Stimulated activated CD8-positive, alpha-beta memory T cell treated with anti-CD3 and anti-CD28 coated beads, Interleukin-12 subunit alpha, Interleukin-12 subunit beta, amount 100 ng/mL, for 4 hours (primary cell): ENCODE measurements at places on chromosomes 2 and 18.

GRCh38 chr2:226775032-226775509 lies 24.5 kb downstream of the IRS1 start:
- no peak for DNase-seq

GRCh38 chr2:84214455-84214854 lies 244.6 kb downstream of the SUCLG1 start:
- DNase-seq: no peak

DNA sequence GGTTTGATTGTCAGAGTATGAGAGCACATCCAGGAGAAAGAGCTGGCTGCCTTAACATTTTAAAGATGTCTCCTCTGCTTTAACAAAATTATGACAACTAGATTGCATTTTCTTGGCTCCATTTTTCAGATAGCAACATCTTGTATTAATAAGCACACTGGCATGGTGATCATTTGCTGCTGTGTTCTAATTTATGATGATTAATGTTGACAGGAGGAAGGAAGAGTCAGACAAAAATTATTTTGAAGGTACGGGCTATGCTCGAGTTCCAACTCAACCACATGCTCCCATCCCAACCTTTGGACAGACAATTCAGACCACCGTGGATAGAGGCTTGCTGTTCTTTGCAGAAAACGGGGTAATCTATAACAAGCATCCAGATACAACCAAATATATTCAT lies 98.2 kb upstream of the TTC39C start:
- no peak for DNase-seq

GRCh38 chr2:60621688-60622429 lies 68.4 kb upstream of the BCL11A start:
- DNase-seq: no peak

GRCh38 chr2:232325324-232326273 lies 53.0 kb upstream of the ALPP start:
- DNase-seq: no peak

- DNase-seq: no peak
Observed at GRCh38 chr2:106695919-106696318, 190.0 kb downstream of the ST6GAL2 start.

- no peak for DNase-seq
Observed at GRCh38 chr18:70288171-70288850, 534 bp upstream of the SOCS6 start.

GRCh38 chr18:13026583-13027270 lies 35.6 kb downstream of the CEP192 start:
- DNase-seq: no peak

GRCh38 chr2:66587216-66587615 lies 152.3 kb downstream of the MEIS1 start:
- DNase-seq: no peak

DNA sequence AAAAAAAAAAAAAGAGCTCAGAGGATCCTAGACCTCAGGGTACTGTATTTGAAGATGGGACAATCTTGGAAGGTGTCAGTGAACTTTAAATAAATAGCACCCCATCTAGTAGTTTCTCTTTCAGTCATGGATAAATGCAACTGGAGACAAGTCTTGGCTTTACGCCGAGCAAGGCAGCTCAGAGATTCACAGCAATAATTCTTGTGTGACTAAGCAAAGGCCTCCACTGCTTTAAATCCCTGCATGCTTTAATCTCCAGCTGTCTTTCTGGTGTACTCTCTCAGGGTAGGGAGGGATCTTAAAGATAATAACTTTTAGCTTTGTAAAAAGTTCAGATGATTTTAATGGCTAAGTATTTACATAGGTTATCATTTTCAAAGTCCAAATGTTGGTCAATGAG lies 36.3 kb downstream of the NRXN1 start:
- no peak for DNase-seq

DNA sequence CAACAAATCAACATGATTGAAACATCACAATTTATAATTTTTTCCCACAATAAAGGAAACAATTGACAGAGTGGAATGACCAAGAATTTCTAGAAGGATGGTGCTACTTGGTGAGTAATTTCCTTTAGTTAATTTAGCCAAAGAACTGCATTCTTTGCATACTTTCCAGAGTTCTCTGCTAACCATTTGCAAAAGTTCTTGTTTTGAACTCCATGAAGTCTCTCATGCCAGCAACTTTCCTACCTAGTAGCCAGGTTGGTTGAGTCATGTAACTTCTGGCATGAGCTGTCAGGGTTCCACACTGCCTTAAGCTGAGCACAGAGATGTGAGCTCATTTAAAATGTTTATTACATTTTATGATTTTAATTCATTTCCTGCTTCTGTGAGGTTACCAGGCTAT lies 539.6 kb downstream of the PID1 start:
- no peak for DNase-seq

DNA sequence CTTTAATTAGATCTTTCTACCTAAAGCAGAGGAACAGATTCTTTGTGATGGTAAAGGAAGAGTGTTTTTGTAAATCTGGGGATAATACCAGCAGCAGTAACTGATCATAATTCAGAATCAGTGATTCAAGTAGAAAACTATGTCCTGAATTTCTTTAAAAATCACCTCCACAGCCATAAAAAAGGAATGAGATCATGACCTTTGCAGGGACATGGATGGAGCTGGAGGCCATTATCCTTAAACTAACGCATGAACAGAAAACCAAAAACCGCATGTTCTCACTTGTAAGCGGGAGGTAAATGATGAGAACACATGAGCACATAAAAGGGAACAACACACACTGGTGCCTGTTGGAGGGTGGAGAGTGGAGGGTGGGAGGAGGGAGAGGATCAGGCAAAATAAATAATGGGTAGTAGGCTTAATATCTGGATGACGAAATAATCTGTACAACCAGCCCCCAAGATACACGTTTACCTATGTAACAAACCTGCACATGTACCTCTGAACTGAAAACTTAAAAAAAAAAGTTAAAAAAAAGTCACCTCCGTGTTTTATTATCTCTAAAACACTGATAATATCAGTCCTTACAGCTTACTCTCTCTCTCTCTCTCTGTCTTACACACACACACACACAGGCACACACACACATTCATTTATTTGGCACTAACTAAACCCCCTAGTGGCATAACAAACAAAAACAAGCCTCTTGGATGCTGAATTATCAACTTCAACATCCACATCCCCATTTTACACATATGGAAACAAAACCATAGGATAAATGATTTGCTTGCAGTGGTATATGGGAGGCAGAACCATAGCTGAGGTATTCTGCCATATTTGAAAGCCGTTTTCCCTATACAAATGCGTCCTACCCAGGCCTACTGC lies 1.4 kb downstream of the TM4SF20 start:
- DNase-seq: no peak

DNA sequence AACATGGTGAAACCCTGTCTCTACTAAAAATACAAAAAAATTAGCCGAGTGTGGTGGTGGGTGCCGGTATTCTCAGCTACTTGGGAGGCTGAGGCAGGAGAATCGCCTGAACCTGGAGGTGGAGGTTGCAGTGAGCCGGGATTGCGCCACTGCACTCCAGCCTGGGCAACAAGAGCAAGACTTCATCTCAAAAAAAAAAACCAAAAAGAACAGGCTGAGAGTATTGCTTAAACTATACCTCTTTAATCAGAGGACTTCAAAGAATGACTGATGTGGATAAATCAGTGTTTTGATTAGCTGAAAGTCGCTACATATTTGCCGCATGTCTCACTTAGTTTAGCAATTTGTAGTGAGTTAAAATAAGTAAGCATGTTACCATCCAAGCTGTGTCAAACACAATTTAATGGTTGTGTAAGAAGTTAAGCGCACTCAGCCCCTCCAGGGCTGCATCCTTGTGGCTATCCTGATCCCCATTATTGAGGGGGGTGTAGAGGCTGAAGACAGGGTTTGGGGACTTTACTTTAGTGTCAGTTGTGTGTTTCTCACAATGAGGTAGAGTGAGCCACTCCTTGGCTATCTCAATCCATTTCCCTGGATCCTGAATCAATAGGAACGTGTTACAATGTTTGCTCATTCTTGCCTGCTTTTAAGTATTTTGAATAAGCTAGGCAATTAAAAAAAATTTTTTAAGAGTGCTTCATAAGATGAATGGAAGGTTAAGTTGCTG lies 11.0 kb upstream of the FARP2 start:
- no peak for DNase-seq

DNA sequence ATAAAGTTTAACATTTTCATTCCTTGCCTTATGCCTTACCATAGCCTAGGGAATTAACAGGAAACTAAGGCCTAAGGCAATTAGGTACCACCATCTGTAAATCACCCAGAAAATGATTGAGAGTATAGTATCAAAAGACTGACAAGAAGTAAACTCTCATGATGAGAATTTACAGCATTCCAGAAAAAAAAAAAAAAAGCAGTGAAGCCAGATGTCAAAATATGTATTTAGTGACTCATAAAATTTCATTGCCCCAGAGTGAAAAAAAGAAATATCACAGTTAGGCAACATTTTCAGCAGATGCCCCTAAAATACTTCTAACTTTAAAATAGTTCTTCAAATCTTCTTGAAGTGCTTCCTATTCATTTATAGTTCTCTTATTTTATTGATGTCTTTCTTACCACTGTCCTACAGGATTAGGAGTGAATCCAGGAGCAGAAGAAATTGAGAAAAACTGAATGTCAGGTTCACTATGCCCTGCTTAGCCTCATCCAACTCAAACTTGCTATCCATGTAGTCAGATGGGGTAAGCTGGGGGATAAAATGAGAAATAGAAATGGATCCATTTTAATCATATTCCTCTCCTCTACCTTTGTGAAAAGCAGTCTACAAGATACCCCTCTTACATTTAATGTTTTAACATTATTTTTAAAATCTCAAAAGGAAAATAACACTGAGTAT lies 57.3 kb upstream of the TANK start:
- DNase-seq: no peak

- DNase-seq: no peak
Observed at GRCh38 chr2:101722864-101723263, 25.4 kb downstream of the MAP4K4 start.

- no peak for DNase-seq
Observed at GRCh38 chr2:179252423-179252822, 12.2 kb downstream of the SESTD1 start.

- no peak for DNase-seq
Observed at GRCh38 chr18:79402977-79403722, 7.4 kb downstream of the NFATC1 start.

- no peak for DNase-seq
Observed at GRCh38 chr2:68363721-68364120, 1.4 kb upstream of the PLEK start.

DNA sequence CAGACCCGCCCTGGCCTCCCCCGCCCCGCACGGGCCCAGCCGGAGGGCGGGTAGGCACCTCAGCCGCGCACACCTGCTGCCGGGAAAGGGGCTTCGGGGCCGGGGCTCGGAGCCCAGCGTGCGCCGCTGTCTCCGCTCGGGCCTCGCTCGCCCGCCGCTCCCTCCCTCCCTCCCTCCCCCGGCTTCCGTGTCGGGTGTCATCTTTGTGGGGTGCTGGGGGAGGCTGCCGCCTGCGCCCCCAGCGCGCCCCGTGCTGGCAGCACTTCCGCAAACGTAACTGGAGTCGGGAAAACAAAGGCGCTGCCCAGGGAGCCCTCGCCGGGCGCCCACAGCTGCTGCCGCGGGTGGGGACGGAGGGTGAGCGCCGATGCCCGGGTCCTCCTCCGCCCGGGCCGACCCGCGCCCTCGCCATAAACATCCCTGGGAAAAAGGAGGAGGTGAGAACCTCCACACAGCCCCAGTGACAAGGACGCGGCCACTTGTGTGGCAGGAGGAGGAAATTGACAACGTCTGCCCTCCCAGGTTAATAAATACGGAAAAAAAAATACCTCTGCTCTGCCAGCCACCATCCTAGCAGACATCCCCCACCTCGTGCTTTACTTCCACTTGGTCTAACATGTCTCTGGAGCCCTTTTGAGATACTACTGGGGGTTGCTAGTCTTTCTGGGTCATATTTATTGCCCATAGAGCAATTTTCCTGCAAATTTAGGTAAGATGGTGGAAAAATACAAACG lies 550 bp downstream of the MFSD6 start:
- DNase-seq: peak; percentile 74

- no peak for DNase-seq
Observed at GRCh38 chr2:170306293-170306873, 128.4 kb downstream of the MYO3B start.

DNA sequence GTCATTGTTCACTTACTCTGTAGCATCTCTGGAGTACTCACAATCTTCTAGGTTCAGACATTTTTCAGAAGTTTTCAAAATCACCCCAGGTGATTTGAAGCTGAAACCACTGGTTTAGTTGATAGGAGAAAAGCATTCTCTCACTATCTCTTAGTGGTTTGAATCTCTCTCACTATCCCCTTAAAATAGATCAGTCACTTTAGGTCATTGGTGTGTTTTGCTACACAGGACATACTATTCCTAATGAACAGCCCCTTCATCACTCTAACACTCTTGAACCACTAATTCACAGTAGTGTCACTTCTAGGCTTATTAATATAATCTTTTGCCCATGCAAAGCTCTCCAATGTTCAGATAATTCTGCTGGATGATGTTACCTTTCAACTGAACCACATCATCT lies 34.5 kb downstream of the LYPD6 start:
- DNase-seq: no peak

- DNase-seq: no peak
Observed at GRCh38 chr2:101450965-101451364, 23.9 kb downstream of the RFX8 start.

- DNase-seq: no peak
Observed at GRCh38 chr18:60838677-60839076, 466.1 kb upstream of the MC4R start.

DNA sequence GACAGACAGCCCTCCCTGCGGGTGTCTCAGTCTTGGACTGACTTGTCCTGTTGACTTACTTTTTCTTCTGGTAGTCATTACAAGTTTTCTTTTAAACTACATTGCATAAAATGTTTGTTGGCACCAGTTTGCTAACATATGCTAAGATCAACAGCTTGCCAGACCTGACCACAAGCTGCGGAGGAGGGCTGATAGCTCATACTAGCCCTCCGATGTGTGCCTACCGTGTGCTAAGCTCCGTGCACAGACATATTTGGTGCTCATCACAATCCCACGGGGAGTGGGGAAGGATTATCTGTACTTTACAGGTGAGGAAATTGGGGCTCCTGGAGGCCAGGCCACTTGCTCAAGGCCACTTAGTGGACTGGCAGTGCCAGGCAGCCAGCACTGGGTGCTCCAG lies 72.8 kb upstream of the YPEL5 start:
- no peak for DNase-seq

GRCh38 chr2:205836477-205837221 lies 154.3 kb downstream of the NRP2 start:
- DNase-seq: no peak

DNA sequence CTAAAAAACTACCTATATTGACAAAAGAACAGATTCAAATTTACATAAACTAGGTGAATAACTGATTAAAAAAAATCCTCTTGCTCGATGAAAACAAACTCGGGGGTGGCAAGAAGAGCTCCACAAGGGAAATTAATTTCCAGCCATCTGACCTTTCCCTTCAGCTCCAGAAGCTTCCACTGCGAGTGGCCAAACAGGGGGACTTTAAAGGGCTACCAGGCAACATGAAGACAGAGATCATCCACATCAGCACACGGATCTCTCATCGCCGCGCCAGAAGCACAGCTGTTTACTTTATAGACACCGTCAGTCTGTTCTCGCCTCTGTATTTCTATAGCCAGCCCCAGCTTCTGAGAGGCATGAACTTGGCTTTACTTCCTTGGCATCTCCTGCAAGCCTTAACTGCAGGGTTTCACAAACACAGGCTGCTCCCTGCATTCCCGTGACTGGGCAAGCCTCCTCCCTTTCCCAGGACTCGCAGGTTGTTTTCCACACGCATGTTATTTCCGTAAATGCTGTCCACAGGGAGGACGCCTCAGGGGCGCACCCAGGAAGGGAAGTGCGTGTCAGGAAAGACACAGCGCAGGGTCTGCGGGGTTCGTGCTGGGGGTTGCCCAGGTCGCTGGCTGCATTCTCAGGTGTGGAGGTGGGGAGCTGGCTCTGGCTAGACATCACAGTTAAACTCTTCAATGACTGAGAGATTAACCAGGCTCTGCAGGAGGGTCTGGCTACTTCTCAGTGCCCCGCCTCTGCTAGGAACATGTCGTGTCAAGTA lies 85.0 kb downstream of the USP40 start:
- no peak for DNase-seq
